ENCODE measurements at places on chromosomes 16 and 17.

GRCh38 chr17:50146230-50146926 lies 4.1 kb downstream of the PPP1R9B start:
- peak; percentile 18 for DNase-seq

DNA sequence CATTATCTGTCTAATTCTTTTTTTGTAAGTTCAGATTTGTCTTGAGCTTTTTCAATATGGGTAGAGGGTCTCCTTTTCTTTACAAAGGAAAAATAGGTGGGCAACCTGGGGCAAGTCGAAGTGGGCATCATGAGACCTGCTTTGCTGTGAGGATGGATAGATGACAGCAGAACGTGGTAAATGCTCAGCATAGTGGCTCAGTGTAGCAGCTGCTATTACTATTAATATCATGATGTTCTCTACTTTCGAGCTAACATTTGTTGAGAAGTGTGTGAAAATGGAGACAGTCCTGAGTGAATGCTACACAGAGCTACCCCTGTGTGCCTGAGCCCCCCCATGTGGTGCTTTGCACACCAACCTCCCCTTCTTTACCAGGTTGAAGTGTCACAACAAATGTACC lies 39.0 kb upstream of the LGALS9 start:
- DNase-seq, result no peak

GRCh38 chr16:64687786-64688185 lies 434.1 kb downstream of the CDH11 start:
- no peak for DNase-seq

GRCh38 chr16:82379551-82379950 lies 209.5 kb upstream of the MPHOSPH6 start:
- DNase-seq, result no peak

DNA sequence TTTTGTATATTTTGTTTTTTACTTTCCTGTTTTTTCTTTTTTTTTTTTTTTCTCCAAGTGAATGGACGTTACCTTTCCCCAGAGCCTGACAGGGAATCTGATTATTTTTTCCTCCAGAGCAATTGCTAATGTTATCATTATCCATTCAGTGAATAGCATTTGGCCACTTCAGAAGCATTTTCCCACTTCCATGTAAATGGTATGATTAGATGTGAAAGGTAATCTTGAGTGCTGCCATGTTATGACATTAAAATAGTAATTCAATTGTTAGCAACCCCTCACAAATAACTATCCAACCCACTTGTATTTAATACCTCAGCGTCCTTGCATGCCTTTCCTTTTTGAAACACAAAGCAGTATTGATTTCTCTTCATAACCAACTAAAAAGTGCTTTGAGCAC lies 1243.8 kb downstream of the CDH8 start:
- DNase-seq, result no peak

DNA sequence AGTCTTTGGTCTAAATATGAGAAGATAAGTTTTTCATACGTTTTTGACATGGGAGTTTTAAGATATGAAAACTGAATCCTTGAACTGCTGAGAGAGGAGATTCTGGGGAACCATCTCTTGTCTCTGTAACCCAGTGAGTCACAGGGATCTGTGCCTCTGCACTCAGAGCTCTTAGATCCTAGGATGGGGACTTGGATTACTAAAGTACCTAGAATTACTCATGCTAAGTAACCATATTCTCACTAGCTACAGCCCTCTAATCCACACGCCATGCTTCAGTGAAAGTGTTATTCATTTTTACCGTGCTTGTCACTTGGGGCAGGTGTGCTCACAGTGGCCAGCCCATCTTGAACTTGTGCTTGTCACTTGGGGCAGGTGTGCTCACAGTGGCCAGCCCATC lies 2.0 kb downstream of the MRM3 start:
- no peak for DNase-seq

GRCh38 chr16:27768651-27769272 lies 218.8 kb downstream of the KATNIP start:
- DNase-seq, result no peak

DNA sequence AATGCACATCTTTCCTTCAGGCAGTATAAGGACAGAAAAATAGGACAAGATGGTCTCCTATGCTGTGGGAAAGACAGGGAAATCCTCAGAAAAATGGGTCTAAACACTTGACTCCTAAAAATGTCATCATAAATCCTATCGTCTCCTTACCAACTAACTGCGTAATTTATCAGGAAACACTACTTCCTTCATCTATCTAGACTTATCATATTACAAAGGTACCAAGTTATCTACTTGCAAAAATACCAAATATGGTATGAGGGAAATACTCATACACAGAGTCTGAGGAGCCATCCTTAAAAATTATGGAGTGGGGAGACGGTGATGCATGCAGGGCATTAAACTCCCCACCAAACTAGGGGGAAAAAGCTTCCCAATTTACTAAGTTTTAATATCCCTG lies 44.1 kb downstream of the GRB2 start:
- DNase-seq, result no peak

- peak; percentile 78 for DNase-seq
Observed at GRCh38 chr17:6753006-6753445, 2.8 kb upstream of the XAF1 start.

DNA sequence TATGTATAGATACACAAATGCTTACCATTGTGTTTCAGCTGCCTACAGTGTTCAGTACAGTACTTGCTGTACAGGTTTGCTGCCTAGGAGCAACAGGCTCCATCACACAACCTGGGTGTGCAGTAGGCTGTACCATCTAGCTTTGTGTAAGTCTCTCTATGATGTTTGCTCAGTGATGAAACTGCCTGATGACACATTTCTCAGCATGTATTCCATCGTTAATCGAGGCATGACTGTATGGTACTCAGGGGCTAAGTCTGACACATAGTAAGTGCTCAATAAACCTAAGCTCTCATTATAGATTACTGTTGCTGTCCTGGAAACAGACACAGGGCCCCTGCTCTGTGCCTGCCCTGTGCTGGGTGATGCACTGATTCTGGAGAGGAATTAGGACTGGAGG lies 18.1 kb downstream of the KCNJ12 start:
- no peak for DNase-seq

GRCh38 chr16:50696575-50697420 lies 3.4 kb downstream of the NOD2 start:
- DNase-seq, result peak; percentile 63

DNA sequence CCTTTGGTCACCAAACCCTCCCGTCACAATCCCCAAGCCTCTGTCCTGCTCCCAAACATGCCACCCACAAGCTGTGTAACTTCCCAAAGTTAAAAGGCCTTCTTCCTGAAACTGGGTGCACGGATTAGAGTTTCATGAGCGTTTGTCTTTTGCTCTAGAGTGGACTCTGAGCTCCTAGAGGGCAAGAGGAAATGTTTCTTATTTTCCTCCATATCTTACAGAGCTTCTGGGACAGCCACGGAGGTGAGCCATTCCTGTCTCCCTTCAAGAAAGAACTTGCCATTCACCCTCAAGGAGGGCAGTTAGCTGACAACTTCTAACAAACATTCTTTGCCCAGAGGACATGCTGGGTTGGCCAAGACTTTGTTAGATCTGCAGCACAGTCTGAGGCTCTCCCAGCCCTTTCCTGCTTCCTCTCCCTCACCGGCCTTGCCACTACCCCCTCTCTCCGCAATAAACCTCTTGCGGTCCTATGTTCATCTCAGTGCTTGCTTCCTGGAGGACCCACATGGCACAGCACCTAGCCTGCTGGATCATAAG lies 2.6 kb upstream of the MYCBPAP start:
- DNase-seq, result no peak

DNA sequence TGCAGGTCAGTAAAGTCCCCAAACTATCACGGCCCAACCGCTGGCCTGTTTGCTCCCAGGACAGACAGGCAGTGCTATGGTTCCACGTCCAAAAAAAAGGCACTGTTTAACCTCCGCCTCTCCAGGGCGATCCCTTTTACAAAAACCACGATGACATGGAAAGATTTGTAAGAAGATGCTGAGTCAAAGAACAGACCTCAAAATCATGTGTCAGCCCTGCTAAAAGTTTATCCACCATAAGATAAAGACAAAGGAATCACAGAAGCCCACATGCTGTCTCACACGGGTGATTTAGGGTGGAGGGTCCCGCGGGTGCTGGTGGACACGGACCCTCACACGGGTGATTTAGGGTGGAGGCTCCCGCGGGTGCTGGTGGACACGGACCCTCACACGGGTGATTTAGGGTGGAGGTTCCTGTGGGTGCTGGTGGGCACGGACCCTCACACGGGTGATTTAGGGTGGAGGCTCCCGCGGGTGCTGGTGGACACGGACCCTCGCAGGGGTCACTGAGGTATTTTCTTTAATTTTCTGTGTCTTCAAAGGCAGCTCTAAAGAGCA lies 117.2 kb upstream of the METRNL start:
- peak; percentile 15 for DNase-seq

GRCh38 chr16:6852643-6853225 lies 479.9 kb upstream of the RBFOX1 start:
- no peak for DNase-seq

DNA sequence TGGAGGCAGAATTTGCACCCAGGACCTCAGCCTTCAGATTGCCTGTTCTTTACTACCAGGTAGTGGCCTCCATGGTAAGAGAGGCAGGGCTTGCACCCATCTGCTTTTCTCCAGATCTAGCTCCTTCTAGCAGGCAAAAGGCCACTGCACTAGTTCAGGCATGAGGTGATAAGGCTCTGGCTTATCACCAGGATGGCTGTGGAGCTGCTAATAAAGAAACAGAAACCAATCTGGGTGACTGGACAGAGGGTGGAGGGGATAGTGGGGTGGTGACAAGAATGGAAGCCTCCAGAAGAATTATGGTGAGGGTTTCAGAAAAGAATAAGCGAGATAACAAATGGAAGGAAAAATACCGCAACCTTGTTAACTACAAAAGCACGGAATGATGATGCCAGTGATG lies 15.5 kb upstream of the SUPT4H1 start:
- DNase-seq, result no peak

- no peak for DNase-seq
Observed at GRCh38 chr17:19318611-19319010, 43.9 kb downstream of the B9D1 start.

GRCh38 chr17:61793565-61793964 lies 69.8 kb downstream of the BRIP1 start:
- DNase-seq, result no peak

GRCh38 chr17:46977348-46977747 lies 1.7 kb downstream of the RPRML start:
- peak; percentile 44 for DNase-seq

DNA sequence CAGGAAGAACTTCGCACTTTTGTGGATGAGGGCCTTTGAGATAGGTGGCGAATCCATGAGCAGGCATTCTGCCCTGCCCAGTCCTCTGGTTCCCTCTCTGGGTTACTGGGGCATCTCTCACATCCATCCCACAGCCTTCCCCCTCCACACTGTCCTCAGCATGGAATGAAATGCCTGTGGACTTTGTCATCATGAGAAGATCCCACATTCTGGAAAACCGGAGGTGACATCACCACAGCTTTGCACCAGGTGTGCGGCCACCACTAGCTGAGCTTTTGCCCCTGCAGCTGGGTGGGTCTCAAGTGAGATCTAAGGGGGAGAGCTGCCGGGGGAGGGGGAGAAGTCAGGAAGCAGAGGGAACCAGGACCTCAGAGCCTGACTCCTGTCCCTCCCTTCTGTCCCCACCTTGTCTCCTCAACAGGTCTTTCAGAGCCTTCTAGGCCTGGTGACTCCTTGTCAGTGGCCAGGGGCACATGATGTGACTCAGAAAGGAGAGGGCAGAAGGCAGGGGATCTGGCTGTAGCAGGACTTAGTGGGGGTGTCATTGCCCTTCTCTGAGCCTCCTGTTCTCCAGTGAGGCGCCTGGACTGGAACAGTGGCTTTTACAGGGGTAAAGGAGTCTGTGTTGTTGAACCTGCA lies 40.0 kb upstream of the DLX4 start:
- DNase-seq, result no peak

- DNase-seq, result peak; percentile 7
Observed at GRCh38 chr17:79667746-79668145, 56.9 kb upstream of the RBFOX3 start.

- DNase-seq, result no peak
Observed at GRCh38 chr16:79248351-79248750, 352.2 kb downstream of the MAF start.

- peak; percentile 32 for DNase-seq
Observed at GRCh38 chr16:73840728-73841127, 455.9 kb upstream of the PSMD7 start.

GRCh38 chr16:86531641-86532525 lies 21.6 kb downstream of the FOXF1 start:
- DNase-seq, result peak; percentile 19

DNA sequence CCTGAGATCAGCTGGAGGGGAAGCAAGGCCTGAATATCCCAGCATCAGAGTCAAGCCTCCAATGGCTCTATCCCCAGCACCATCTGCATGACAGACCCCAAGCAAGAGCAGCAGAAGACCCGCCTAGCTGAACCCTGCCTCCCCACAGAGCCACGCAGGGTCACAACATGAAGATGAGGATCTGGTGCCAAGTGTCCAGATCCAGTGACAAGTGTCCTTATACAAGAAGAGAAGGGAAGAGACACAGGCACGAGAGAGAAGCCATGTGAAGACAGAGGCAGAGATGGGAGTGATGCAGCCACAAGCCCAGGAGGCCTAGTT lies 28.9 kb downstream of the TNFRSF13B start:
- no peak for DNase-seq

- no peak for DNase-seq
Observed at GRCh38 chr16:30369938-30370455, 297 bp downstream of the TBC1D10B start.

GRCh38 chr17:57701124-57701523 lies 44.0 kb downstream of the CCDC182 start:
- no peak for DNase-seq

DNA sequence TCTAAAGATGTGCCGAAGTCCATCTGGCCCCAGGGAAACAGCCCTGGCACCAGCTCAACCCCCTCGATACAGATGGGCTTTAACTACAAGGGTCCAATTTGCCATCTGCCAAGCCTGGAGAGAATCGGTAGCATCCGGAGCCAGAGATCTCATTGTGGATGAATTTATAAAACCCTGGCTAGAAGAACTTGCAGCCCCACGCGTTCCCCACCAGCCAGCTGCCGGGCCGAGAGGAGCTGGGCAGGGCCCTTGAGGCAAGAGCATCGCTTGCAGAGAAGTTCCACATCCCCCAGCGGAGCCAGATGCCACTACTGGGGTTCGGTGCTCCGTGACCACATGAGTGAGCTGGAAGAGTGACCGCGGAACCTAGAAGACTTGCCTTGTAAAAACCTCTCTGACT lies 65.3 kb upstream of the NOL11 start:
- DNase-seq, result no peak

- DNase-seq, result no peak
Observed at GRCh38 chr16:86219655-86220445, 290.5 kb upstream of the FOXF1 start.

GRCh38 chr16:19715566-19715965 lies 2.5 kb downstream of the KNOP1 start:
- no peak for DNase-seq

DNA sequence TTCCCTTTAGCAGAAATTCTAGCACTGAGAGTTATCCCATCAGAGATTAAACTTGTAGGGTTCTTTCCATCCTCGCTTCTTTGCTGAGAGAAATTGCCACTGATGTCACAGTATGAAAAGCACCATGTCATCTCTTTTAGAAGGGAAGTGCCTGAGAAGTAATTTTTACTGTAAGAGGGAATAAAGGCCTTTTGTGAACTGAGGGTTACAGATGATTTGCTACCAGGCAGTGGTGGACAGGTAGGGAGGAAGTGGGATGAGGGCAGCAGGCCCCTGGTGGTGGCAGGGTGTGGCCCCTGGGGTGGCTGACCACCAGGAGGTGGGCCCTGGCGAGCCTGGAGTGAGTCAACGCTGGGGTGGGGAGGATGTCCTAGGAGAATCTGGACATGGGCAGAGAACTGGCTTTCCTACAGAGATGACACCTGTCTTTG lies 6.4 kb upstream of the MILR1 start:
- no peak for DNase-seq

All from right hindlimb (tissue), 1 donor.